ENCODE measurements at places on chromosomes 1 and 21.

- DNase-seq: peak; percentile 37
Observed at GRCh38 chr1:16367258-16367967, 371 bp downstream of the SZRD1 start.

DNA sequence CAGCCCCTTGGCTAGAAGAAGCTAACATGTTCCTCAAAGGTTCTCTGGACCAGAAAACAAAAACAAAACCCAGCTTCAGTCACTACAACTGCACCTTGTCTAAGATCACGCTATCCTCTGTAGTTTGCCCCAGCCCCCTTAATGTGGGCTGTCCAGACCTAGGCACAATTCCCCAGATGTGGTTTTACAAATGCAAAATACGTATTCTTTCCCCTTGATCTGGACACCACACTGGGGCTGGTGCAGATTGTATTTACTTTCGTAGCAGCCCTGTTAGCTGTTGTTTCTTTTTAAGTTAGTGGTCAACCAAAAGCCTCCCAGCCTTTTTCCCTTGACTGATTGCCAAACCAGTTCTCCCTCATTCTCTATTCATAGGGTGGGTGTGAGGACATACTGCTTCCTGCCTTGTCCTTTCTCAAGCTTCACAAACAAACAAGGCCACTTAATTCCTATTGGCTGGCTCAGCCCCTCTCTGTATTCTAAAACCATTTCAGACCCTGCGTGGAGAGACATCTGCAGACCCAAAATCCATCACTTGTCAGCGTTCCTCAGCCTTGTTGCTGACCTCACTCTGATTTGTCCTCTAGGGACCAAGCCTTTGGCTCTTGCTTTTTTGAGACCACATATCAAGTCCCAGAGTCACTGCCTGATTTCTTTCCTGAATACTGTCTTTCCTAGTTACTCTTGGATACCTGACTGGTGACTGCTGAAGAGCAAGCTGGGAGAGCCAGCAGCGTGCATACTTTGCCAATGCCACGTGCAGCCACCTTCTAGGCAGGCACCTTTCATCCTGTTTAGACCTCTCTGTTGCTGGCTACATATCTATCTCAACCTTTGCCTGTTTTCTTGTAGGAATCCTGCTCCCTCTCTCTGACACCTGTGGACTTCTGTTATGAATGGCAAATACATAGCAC, 96.4 kb upstream of the RAB3GAP2 start:
- no peak for DNase-seq

GRCh38 chr1:174815036-174815435, 184.7 kb upstream of the CACYBP start:
- DNase-seq: no peak

DNA sequence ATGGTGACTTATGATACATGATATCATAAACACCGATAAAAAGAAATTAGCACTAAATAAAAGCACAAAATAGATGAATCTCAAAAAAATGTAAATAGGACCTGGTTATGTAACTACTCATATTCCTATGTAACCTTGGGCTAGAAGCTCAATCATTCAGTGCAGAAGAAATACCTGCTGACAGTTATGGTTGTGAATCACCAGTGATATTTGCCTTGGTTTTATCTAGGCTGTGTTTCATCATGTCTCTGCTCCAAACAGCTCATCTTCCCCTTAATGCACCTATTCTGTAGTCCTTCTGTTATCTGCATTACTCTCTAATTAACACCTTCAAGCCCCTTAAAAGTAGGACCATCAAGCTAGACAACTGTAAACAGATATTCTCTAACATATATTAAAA, 16.3 kb upstream of the PIGC start:
- DNase-seq: no peak

GRCh38 chr1:1625404-1625775, 6.6 kb upstream of the MMP23B start:
- no peak for DNase-seq

- DNase-seq: peak; percentile 79
Observed at GRCh38 chr1:201559679-201560162, 20.8 kb downstream of the NAV1 start.

- no peak for DNase-seq
Observed at GRCh38 chr1:9600861-9601834, 12.4 kb downstream of the TMEM201 start.

- no peak for DNase-seq
Observed at GRCh38 chr1:98280049-98280448, 359.2 kb upstream of the DPYD start.

DNA sequence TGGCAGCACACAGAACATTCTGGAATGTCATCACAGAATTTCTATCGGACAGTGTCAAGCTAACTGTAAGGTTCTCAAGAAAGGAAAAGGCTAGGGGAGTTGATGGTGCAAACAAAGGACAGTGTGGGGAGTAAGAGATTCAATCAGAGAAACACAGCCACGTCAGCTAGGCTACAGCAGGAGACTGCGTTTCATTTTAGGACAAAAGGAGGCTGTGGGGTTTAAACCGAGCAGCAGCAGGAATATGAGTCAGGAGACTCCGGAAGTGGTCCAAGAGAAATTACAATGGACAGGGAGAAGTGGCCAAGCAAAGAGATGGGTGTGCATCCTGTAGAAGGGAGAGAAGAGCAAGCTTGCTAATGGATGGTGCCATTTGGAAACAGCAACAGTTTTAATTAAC, 37.4 kb upstream of the C1orf198 start:
- DNase-seq: no peak

- DNase-seq: peak; percentile 48
Observed at GRCh38 chr21:41973861-41974751, 20.3 kb upstream of the C2CD2 start.

- no peak for DNase-seq
Observed at GRCh38 chr1:156841295-156841855, 17.5 kb downstream of the INSRR start.

GRCh38 chr1:2347896-2348295, 43.5 kb downstream of the MORN1 start:
- DNase-seq: no peak

DNA sequence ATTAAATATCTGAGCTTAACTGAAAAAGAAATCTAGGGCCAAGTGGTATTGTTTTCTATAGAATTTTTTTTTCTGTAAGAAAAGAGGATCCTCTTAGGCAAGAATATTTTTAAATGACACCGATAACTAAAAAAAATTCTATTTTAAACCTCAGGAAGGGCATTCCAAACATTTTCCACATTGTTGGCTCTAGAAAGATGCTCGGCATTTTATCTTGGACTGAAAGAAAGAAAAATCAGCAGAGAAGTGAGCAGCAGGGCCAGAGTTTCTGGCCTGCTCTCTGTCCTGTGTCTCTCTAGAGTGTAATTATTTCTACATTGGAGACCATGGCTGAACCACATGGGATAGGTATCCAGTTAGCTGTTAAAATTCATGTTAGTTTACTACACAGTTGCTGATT, 192.5 kb upstream of the GREM2 start:
- DNase-seq: no peak

DNA sequence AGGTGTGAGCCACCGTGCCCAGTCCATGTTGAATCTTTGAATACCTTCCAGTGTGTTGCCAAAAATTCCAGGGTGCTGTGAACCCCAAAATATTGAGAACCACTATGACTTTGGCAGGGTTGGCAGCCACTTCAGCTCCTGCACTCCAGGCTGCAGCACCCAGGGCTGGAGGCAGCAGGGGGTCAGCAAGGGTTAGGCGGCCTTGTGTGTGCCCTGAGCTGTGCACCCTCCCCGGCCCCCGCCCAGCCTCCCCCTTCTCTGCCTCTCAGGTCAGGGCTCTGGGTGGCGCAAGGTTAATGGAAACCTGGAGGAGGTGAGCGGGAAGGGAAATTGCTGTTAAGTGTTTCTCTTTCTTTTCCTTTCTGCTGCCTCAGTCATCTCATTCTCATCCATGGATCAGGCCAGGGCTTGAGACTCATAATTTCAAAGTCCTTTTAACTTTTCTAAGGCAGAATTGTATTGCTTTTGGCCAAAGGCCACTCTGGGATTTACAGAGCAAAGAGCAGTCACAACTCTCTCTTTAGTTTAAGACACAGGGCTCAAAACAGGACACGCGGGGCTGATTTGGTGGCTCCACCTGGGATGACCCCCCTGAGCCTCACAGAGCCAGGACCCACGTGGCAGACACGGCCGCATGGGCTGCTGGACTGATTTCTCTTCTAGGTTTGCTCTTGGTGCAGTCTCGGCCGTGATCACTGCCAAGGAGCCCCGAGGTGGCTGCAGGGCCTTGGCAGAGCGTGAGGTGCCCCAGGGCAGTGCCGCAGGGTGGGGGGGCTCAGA, 212.3 kb downstream of the PTPRU start:
- no peak for DNase-seq

DNA sequence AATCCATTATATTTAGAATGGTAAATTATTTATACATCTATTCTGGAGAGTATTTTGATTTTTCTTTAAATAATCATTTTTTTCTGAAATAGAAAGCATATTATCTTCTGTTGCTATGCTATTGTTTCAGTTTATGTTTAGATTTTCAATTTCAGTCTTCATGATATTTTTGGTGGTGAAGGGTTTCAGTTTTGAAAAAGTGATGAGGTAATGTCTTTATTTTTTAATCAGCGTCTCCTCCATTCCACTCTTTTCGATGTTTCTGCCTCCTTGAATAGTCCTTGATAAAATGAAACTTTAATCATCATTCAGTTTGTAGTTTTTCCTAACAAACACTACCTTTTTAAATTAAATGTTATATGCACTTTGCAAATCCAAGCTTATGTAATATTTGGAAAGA, 428.6 kb downstream of the PTPRC start:
- no peak for DNase-seq

DNA sequence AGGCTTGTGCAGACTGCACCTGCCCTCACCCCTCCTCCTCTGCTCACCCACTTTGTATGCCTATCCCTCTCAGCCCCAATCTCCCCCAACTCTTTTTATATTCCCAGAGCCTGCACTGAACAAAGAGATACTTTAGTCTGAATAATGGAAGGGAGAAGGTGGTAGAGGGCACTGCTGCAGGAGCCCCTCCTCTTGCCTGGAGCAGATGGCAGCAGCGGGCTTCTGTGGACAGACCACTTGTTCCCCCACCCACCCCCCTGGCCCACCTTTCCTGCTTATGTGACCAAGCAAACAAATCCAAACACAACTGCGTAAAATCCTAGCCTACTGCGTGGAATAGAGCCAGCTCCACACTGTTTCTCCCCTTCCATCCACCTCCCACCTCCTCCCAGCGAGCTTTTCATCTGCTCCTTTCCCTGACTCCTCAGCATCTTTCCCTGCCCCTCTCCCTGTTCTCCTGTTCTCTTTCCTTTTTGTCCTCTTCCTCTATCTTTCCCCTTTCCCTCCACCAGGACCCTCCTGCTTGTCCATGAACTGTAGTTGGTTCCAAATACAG, 27.5 kb downstream of the RGS8 start:
- no peak for DNase-seq

GRCh38 chr1:70891051-70891843, 156.4 kb downstream of the PTGER3 start:
- no peak for DNase-seq

GRCh38 chr1:161730050-161730564, 8.8 kb downstream of the FCRLB start:
- no peak for DNase-seq

DNA sequence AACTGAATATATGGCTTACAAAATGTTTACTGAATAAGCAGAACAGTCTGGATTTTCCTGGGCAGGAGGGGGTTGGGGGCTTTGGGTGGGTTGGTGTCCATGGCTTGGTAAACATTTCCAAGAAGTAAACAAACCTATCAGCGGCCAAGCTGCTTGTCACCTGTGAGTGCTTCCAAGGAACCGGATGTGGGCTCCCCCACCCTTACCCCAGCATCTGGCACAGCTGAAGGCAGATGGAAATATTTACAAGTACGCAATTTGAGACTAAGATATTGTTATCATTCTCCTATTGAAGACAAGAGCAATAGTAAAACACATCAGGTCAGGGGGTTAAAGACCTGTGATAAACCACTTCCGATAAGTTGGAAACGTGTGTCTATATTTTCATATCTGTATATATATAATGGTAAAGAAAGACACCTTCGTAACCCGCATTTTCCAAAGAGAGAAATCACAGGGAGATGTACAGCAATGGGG, at the start of gene CLCA1:
CLCA1 (plus strand) TSS at position 427 of the 477 bp plus-strand sequence; CDS start at position 472, 45 bp downstream.
- no peak for DNase-seq

GRCh38 chr1:12556368-12556930, 61.6 kb downstream of the DHRS3 start:
- DNase-seq: no peak

- DNase-seq: no peak
Observed at GRCh38 chr1:32099426-32099825, 8.4 kb upstream of the KPNA6 start.

DNA sequence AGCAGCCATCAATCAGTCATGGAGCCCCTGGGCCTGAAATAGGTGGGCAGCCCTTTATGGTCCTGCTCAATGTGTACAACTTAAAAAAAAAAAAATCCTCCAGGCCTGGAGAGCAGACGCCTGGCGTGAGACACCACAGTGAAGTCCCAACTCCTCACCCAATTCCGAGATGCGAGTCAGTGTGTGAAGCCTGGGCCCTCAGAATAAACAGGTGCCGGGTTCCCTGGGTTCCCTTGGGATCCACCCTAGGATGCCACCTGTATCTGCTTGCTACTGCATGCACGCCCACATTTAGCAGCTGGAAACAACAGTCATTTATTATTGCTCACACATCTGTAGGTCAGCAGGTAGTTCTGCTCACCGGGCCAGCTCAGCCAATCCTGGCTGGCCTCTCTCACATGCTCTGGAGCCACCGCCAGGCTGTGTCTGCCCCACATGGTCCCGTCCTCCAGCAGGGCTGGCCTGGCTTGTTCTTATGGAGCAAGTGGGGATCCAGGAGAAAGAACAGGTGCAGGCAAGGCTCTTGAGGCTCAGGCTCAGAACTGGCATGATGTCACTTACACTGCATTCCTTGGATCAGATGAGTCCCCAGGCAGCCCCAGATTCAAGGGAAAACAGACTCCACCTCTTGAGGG, 172.7 kb downstream of the NPHP4 start:
- no peak for DNase-seq

GRCh38 chr1:199762572-199762971, 264.9 kb upstream of the NR5A2 start:
- no peak for DNase-seq

- no peak for DNase-seq
Observed at GRCh38 chr1:193417403-193417802, 231.0 kb upstream of the B3GALT2 start.
